ENCODE measurements at places on chromosomes 6 and 20. TPM values are rescaled to one million over a fixed set of nuclear protein-coding genes. Genes with fewer than 3 reads are reported as not detected.

DNA sequence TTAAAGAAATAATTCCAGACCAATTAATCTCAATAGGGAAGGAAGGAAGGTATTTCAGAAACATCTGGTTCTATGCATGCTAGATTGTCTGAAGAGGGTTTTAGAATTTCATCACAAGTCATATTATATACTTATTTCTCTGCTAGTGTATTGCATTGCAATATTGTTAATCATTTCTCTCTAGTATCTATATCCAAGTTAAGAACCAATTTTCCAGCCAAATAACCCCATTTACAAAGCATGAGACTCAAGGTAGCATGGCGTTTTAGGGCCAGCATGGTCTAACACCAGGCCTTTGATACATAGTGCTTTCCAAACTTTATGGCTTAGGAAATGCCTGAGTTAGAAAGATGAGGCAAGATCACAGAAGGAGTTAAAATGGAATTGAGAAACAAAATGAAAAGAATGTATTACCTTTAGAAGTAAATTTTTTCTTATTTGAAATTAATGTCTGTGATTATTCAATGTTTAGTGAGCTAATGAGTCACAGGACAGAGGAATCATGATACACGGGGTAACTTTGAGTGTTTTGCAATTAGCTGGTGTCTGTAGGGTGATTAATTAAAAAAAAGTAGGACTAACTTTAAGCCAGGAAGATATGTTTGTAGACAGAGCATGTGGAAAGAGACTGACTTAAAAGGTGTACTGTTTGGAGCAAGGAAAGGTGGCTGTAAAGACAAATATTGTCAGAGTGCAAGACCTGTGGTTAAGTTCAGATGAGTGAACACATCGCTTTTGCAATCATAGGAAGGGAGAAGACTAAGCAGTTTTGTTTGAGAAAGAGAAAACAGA is 1006.2 kb upstream of the CITED2 start:
- no peak for DNase-seq

- DNase-seq: no peak
These were observed 23.6 kb upstream of the NKAIN2 start for GRCh38 chr6:123780021-123780420.

DNA sequence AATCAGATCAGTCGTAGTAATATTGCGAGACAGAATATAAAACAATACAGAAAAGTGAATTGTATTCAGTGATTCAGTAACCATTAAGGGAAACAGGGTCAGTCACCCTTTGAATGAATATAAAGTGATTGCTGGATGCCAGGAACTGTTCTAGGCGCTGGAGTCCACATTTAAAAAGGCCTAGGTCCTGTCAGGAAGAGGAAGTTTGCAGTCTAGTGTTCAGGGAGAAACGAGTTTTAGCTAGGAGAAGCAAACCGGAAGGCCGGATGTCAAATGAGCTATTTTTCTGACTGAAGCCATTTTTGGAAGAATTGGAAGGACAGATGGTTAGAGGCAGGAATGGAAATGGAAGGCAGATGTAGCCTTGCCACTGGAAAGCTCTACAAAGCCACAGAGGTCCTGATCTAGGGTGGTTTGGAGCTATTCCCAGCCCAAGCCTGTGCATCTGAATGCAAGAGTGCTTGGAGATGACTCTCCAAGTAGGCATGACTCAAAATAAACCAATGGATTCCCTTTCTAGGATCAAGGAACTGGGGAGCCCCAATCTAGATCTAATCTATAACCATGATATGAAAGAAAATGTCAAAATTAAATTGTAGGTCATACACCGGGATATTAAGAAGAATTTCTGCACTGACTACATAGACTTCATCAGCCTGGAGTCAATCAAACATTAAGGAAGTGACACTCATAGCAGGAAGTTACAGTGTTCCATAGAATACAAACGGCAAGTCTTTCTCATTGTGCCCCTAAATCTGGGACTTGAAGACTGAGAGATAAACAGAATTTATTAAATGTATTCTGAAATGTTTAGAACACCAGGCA is 36.8 kb upstream of the CDKAL1 start:
- DNase-seq: no peak

- peak; percentile 56 for DNase-seq
These were observed 87.7 kb downstream of the TMEM242 start for GRCh38 chr6:157235600-157236039.

DNA sequence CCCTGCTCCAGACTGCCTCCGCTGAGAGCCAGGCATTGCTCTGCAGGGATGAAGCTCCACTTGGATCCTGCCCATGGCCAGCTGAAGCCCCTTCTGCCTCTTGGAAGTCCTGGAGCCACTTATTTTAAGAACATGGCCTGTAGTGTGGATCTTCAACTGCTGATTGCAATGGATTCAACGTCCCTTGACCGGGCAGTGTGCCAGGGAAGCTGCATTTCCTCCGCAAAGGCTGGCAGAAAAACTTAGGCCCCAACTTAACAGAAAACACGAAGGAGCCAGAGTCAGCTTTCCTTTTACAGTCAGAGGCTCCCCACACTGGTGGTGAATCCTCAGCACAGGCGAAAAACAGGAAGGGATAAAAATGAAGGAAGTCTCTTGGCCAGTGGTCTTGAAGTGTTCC is 26.3 kb upstream of the FOXQ1 start:
- DNase-seq: no peak

GRCh38 chr6:10847684-10848083 is 9.3 kb upstream of the MAK start:
- DNase-seq: no peak

DNA sequence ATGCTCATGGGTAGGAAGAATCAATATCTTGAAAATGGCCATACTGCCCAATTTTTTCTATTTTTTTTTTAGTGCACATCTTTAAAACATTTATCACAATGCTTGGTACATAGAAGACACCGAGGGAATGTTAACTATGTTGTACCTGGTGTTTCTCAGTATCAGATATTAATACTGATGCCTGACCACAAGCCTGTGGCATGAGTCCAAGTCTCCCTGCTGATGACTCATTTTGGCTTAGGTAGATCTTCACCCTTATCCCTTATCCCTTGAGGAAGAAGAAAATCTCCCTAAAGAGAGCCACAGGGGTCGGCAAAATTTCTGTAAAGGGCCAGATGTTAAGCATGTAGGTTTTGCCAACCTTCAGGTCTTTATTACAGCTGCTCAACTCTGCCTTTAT is 14.5 kb downstream of the CD109 start:
- DNase-seq: no peak

DNA sequence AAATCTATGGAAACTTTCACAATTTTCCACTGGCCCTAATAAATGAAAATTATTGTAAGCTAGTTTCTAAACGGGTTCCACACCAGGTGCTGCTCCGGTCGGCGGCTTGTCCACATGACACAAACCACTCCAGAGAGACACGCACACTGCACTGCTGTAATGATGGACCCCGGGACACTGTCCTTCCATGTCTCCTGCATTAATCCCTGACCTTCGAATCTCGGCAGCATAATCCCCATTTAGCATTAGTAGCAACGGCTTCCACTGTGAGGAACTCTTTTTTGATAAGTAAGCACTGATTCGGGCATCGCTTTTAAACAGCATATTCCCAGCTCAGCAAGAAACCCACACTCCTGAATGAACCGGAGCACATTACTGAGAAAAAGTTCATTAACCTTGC is 43.5 kb downstream of the INSM1 start:
- no peak for DNase-seq

DNA sequence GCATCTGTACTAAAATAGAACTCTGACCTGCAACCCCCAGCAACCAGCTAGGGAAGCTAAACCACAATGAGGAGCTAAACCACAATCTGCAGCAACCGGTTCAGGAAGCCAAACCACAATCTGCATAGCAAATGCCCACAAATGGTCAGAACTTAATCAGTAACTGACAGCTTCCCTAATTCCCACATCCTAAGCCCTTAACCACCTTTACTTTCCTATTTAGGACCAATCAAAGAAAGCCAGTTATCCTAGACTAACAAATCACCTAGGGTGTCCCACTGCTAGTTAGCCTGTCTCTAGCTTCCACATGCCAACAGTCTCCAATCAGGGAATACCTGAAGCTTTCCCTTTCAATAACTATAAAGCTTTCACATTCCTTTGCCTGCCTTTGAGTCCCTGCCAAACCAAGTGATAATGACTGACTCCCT is 424.6 kb upstream of the PTCHD4 start:
- no peak for DNase-seq

DNA sequence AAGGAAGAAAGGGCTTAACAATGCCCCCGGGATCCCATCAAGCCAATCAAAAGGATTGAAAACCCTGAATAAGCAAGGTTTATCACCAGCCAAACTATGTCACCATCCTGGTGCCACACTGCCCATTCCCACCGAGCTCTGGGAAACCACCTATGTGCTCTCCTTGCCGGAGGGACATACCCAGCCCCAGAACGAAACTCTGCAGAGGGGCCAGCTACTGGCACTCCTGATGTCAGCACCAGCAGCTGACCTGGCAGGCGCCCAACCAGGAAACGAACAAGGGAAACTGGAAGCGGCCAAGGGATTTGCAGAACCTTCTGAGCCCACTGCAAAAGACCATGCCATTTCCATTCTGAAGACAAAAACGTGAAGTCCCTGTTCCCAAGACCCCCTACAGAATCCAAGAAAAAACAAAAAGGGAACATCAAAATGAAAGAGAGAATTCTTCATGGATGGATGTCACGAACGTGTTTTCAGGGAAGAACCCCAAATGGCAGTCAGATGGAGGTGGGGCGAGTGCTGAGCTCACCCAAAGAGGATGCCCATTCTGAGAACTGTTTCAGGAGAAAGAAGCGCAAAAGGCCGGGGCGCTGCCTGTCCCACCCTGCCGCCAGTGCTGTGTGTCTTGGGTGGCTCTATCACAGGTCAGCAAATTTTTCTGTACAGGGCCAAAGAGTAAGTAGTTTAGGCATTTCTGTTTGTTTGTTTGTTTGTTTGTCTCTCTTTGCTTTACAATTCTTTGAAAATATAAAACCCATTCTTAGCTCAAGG is 305.2 kb downstream of the ESR1 start:
- no peak for DNase-seq

DNA sequence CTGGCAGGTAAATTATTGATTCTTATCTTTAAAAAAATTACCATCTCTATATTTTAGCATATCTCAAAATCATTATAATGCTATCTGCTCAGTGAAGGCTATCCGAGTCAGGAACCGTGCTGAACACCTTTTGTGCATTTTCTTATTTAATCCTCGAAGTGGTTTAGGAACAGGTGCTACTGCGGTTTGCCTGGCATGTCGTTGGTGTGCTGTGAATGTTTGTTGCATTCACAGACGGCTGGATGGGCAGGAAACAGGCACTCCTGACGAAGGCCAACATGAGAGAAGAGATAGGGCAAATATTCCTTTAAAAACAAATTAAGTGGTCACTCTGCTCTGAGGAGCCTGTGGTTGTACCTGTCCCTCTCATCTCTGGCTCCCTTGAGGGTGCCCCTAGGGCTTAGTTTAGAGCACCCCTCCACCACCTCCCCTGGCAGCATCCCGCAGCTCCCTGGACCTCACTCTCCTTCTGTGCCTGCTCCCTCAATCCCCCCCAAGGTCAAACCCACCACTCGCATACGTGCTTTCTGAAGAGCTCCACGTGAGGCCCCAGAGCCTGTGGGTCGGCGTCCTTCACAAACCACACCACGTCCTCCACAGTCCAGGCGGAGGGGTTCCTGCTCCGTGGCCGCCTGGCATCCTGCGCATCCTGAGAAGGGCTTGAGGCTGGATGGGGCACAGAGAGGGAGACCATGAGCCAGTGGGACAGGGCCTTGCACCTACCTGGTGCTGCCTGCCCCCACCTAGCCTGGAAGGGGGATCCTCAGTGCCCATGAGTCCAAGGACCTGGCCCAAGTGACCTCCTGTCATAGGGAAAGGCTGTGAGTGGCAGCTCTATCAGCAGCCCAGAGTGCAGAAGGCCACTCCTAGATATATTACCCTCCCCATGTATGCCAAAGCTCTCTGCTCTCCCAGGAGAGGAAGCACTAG is 116.5 kb downstream of the SCML4 start:
- no peak for DNase-seq

DNA sequence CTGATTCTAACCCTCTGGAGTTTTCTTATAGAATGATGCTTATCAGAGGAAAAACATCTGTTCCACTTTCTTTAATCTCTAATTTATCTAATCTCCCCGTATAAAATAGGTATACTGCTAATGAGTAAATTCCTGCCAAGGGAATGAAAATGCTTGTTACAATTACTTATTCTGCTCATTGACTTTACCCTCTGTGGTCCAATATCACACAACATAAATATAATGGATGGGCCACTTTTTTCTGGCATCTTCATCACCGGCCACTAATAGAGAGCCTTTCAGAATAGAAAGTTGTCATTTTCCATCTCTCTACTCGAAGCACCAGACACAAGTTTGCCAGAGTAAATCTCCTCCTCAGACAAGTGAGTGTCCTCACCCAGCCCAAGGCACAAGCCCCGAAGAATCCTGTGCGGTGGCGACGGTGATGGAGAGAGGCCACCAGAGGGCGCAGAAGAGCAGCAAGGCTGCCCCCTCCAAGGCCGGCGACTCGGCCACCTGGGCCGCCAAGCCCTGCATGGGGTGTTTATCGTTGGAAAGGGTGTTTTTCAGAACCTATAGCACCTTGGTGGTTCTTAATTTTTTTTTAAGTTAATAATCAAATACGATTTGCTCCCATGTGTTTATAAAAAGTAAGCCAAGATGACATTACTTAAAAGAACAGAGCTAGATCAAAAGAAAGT is 212.9 kb upstream of the ARID1B start:
- peak; percentile 54 for DNase-seq

- no peak for DNase-seq
These were observed 423 bp downstream of the KLHDC3 start for GRCh38 chr6:43014434-43014909.

DNA sequence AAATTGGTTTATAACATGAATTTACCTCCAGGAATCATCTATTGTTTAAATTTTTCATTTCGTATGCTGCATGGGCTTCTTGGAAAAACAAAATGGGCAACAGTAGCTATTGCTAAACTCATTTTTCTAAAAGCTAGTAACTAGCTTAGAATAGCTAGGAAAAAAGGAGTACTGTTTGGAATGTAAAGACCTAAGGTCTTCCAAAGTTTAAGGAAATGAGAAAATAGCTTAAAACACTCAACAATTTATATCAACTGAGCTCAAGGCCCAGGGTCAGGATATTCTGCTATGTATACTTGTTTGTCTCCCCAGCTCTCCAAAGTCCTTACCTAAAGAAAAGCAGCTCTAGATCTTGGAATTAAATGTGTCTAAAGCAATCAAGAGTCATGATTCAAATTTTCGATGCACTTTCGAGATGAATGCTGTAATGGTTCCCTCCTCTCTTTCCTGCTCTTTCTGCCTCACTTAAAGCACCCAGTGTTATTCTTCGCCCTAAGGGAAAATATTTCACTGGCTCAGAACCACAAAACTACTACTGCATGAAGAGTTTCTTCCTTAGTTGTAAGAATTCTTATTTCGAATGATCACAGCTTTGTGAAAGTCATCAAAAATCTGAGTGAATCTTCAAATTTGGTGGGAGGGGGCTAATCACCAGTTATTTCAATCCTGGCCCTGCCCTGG is 41.6 kb downstream of the LYRM4 start:
- no peak for DNase-seq

Gene SLC17A4
- total RNA-seq: not detected

Gene RIPOR3
- total RNA-seq: 0.69 TPM

Gene C6orf163
- 2.1 TPM for total RNA-seq

Gene HAO1
- not detected for total RNA-seq

Gene KIAA1755
- total RNA-seq: not detected

Gene ADTRP
- 40.9 TPM for total RNA-seq

Gene KAT14
- 7.4 TPM for total RNA-seq

Gene CTCFL
- total RNA-seq: not detected

Gene SLC16A10
- total RNA-seq: 24.4 TPM

Measured in CD4-positive, CD25-positive, alpha-beta regulatory T cell (primary cell).